ENCODE measurements at places on chromosomes 3 and 15.
A peak's percentile ranks its signal among the peaks of the same experiment; 100 is the strongest.

GRCh38 chr15:96339619-96340347, 9.3 kb downstream of the NR2F2 start:
- no peak for DNase-seq

- DNase-seq = no peak
Observed at GRCh38 chr3:101518421-101518871, 5.4 kb upstream of the SENP7 start.

DNA sequence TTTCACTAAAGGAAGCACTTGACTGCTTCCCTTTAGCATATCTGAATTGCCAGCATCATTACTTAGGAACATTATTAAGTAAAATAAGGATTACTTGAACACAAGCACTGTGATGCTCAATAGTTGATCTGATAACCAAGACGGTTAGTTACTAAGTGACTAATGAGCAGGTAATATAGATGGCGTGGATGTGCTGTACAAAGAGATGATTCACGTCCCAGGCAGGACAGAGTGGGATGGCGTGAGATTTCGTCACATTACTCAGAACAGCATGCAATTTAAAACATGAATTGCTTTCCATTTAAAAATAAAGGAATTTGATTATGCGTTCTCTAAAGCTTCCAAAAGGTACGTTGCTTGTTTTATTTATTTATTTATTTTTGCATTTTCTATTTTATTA, 240.0 kb upstream of the ARHGEF26 start:
- DNase-seq = no peak

- DNase-seq = no peak
Observed at GRCh38 chr15:96264351-96264798, 66.1 kb upstream of the NR2F2 start.

DNA sequence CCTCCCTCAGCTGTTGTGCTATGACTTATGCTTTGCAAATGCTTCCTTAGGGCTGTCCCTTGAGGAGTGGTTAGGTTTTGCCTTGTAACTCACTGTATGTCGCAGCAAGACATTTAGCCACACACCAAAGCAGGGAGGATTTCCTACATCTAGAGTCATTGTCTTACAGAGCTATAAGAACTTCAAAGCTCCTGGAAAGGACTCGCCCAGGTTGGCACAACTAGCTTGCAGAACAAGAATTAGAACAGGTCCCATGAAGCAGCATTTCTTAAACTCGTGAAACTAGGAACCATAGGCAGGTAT, 19.4 kb upstream of the ACAP2 start:
- no peak for DNase-seq

GRCh38 chr15:96790004-96790403, 459.5 kb downstream of the NR2F2 start:
- no peak for DNase-seq

DNA sequence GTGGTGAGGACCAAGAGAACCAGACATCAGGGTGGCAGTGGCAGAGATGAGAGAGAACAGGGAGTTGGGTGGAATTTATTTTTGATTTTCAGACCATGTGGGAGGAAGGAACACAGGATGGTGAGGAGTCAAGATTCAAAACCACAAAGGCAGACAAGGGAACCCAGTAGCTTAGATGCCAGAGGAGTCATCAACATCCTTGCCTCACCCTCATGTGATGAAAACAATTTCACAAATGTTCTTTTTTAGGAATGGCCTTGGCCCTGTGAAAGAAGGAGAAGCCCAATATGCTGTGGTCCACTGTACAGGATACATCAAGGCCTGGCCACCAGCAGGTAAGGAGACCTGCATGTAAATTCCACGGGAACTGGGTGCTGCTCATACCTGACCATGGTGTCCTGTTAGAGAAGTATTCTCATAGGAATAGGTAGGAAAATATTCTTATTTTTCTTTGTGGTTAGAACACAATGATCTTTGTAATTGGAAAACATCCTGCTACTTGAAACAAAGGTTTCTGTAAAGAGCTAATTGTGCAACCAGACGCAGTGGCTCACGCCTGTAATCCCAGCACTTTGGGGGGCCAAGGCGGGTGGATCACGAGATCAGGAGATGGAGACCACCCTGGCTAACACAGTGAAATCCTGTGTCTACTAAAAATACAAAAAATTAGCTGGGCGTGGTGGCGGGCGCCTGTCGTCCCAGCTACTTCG, 110.0 kb downstream of the ARNT2 start:
- peak; percentile 59 for DNase-seq

GRCh38 chr3:184868477-184868876, 56.5 kb downstream of the VPS8 start:
- DNase-seq = no peak

DNA sequence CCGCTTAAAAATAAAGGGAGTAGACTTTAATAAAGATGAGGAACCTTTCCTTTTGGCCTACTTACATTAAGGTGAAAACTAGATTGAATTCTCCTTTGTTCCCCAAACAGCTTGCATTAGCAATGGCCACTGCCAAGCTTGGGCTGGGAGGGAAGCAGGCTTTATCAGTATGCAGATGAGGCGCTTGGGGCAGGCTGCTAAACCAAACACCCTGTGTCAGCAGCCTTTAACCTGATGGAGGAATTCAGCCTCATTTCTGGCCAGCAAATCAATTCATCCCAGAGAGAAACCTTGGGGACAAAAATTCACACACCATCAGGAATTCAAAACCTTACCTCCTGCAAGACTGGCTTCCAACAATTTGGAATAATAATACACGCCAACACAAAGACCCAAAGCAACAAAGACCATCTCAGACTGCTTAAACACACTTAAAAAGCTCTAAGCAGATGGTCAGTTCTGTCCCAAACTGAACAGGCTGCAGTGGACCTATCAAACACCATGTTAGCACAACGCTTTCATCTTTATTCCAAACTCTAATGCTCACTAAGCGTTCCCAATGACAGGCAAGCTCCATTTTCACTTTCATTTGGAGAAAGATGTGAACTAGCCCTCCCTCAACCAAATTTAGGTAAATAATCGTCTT, 255.1 kb upstream of the CMC1 start:
- DNase-seq = no peak

GRCh38 chr3:155465664-155466063, 172.2 kb upstream of the STRIT1 start:
- DNase-seq = no peak

DNA sequence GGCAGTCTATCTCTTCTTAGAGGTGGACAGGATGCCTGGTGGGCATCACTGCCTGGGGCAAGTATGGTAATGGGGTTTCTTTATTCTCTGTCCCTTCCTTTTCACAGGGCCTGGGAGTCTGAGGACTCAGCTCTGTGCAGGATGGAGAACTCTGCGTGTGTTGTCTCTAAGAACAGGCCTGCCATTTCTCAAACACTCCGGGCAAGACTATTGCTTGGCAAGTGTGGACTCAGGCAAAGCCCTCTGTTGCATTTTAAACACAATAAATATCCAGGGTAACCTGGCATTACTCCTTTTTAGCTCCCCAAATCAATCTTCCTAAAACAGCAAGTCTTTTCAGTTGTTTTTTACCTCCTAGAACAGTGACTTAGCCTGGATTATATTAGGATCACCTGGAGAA, 185.1 kb upstream of the ROPN1 start:
- no peak for DNase-seq

GRCh38 chr3:67437090-67437489, 217.3 kb downstream of the SUCLG2 start:
- DNase-seq = no peak

DNA sequence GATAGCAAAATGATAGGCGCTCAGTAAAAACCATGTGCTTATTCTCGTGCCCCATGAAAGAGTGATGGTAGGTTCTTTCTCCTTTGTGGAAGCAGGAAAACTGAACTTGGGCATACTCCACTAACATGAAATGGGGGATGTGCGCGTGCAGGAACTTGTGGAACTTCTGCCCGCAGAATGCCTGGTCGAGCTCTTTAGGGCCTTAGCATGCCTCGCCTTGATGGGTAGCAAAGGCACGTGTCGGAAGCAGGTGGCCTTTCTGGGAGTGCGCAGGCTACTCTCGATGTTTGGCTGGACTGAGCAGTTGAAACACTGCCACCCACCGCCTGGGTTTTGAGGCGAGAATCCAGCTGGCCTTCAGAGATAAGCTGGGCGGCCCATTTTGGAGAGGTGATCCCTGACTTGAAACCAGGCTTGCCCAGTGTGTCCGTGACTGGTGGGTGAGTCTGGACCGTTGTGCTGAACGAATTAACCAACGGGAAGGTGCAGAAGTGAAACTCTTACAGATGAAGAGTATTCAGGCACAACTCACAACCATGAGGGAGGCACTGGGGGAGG, 842 bp downstream of the PCCB start:
- DNase-seq = peak; percentile 38

- DNase-seq = no peak
Observed at GRCh38 chr3:59866076-59866475, 816.3 kb upstream of the CFAP20DC start.

- DNase-seq = no peak
Observed at GRCh38 chr3:5489536-5489935, 302.0 kb downstream of the EDEM1 start.

DNA sequence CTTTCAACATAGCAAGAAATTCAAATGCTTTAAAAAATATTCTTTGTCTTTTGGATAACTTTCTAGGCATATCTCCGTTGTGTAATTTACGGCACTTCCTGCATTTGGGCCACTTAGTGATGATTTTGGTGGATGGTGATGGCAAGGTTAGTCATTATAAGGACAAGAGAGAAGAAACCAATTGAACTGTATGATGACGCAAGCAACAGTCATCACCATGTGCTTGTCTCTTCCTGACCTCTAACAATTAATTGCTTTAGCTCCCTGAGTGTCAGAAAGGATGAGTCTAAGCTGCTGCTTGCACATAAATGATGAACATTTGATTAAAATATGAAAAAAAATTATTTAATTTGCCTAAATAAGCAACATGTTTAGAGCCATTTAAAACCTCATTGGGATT, 11.3 kb upstream of the P2RY12 start:
- DNase-seq = no peak

DNA sequence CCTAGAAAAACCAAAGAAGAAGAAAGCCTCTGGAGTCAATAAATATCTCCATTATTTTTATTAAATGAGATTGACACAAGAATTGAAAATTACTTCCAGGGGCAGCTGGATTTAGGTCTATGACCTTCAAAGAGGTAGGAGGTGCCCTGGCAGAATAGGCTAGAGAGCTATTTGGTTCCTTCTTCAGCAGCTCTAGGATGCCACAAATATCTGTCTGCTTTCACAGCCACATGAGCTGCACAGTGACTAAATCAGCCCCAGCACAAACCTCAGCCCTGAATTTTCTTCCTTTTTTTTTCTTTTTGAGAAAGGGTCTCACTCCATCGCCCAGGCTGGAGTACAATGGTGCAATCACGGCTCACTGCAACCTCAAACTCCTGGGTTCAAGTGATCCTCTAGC, 223.5 kb downstream of the ABHD5 start:
- DNase-seq = no peak

GRCh38 chr3:54372232-54372631, 249.9 kb downstream of the CACNA2D3 start:
- no peak for DNase-seq

DNA sequence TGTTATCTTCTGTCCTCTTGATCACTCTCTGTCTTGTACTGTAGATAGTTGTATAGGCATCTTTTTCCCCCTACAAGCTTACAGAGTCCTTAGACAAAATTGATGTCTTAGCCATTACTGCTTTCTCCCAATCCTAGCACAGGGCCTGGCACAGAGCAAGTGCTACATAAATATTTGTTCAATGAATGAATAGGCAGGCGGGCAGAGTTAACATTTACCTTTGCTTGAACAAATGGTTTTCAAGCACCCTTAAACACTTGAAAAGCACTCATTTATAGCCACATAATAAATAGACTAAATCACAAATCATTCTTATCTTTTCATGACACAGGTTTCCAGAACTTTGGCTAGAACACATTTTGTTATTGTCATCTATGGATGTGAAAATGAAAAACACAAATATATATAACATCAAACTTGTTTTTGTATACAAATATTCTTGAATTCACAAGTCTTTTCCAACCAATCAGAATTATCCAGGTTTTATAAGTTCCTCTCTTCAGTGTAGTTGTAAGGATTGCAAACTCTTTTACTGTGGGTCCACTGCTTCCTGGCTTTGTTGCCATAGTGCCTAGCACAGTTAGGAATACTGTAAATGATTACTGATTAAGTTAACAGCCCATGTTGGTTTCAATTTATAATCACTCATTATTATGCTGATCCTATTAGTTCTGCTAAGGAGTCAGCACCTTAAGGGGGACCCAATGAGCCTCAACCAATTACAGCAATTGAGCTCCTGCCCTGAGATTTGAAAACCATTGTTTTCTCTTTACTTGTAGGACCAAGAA, 61.9 kb downstream of the ISL2 start:
- no peak for DNase-seq

- DNase-seq = no peak
Observed at GRCh38 chr3:69735893-69736292, 3.4 kb upstream of the MITF start.

DNA sequence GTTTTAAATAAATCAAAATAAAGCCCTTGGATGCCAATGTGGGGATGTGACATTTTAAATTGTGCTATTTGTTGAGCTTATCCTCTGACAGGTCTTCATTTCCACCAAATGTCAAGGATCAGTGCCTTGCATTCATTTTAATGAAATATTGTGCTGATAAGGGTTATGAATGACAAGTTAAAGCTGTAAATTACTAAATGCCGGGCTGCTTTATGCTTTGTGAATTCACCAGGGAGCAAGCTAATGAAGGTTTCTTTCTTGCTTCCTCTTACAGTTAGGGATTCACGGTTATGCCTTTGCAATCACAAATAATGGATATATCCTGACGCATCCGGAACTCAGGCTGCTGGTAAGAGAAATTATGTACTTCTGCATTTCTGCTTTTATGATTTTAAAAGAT, 81.7 kb downstream of the LRTM1 start:
- DNase-seq = no peak

- no peak for DNase-seq
Observed at GRCh38 chr3:189792046-189792929, 161.1 kb downstream of the TP63 start.

DNA sequence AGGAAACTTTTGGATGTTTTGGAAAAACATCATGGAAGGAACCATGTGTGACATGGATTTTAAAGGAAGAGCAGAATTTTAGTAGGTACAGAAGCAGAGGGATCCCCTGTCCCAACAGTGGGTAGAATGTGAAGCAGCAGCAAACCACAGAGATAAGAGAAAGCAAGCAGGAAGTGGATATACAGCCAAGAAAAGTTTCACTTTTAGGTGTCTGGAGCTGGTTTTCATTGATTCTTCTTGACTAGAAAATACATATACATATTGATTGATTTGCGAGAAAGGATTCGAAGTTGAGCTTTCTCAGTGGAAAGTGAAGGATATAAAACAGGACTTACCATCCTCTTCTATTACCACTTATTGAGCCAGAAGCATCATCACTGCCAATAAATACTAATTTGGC, 133.5 kb downstream of the KCNMB2 start:
- DNase-seq = no peak

- no peak for DNase-seq
Observed at GRCh38 chr15:100705841-100706240, 103.5 kb downstream of the ASB7 start.

- no peak for DNase-seq
Observed at GRCh38 chr3:37907906-37908305, 46.2 kb downstream of the CTDSPL start.

GRCh38 chr3:61360297-61360965, 109.2 kb upstream of the FHIT start:
- no peak for DNase-seq

GRCh38 chr15:83813682-83814081, 159.8 kb downstream of the ADAMTSL3 start:
- DNase-seq = no peak
